CD4-positive, alpha-beta T cell treated with Interleukin-4 for 1 hour (primary cell): ENCODE measurements at places on chromosomes 16 and 17.

DNA sequence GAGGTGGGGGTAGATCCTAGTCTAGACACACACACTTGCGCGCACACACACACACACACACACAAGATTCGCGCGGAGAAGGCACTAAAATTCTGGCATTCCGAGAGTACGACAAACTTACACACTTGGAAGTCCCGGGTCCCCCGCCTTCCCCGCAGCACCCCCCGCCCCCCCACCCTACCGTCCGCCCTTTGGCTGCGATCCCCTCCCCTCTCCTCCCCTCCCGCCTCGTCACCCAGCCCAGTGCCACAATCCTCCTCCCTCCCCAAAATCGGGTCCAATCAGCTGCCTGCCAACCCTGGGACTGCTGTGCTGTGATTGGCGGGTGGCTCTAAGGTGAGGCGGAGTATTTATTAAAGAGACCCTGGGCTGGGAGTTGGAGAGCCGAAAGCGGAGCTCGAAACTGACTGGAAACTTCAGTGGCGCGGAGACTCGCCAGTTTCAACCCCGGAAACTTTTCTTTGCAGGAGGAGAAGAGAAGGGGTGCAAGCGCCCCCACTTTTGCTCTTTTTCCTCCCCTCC lies at the start of gene SOX9:
Gene SOX9 (plus strand): TSS at position 379 of the 522 bp plus-strand sequence. CDS start 372 bp downstream, outside the sequence.
- DNase-seq = no peak

- DNase-seq = peak; percentile 70
Observed at GRCh38 chr17:78745407-78746088, 36.5 kb downstream of the CYTH1 start.

GRCh38 chr16:58461056-58461455 lies 38.9 kb upstream of the NDRG4 start:
- DNase-seq = no peak

- DNase-seq = no peak
Observed at GRCh38 chr17:73069841-73070240, 22.6 kb downstream of the SLC39A11 start.

DNA sequence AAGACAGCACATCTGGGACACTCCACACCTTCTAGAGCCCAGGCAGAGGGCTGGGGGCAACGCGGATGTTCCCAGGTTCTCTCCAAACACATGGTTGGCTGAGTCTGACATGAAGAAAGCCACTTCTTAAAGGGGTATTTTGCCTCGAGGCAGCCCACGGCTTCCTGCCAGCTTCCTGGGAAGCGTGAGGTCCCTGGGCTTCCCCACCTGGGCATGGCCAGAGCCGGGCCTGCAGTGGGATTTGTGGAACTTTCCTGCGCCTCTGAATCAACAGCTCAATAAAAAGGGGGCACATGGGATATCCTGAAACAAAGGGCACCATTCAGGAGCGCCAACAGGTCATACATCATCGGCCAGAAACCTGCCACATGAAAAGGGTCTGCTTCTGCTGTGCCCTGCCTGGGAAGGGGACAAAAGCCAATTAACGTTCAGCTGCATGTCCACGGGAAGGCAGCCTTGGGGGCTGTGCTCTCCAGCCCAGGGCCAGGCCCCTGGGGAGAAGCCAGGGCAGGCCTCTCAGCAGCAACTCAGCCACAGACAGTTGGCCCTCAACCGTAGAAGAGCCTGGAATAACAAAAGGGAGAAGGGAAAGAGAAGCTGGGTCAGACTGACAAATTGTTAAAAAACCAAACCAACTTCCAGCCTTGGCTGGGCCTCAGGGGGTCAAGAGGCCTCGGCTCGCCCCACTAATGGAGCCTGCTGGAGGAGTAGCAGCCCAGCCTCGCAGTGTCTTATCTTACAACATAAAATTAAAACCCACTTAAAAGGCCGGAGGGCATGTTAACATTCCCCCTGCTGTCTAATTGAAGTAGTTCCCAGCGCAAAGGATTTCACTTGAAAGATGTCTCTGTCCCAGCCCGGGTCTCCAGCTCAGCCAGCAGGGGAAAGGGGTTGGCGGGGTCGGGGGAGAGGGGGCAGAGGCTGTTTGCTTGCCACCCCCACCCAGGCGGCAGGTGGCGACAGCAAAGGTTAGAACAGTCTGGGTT lies 34.2 kb downstream of the TBX4 start:
- DNase-seq = no peak

GRCh38 chr16:10040136-10041080 lies 141.8 kb downstream of the GRIN2A start:
- no peak for DNase-seq

- no peak for DNase-seq
Observed at GRCh38 chr16:28858421-28858820, 5.2 kb upstream of the SH2B1 start.

DNA sequence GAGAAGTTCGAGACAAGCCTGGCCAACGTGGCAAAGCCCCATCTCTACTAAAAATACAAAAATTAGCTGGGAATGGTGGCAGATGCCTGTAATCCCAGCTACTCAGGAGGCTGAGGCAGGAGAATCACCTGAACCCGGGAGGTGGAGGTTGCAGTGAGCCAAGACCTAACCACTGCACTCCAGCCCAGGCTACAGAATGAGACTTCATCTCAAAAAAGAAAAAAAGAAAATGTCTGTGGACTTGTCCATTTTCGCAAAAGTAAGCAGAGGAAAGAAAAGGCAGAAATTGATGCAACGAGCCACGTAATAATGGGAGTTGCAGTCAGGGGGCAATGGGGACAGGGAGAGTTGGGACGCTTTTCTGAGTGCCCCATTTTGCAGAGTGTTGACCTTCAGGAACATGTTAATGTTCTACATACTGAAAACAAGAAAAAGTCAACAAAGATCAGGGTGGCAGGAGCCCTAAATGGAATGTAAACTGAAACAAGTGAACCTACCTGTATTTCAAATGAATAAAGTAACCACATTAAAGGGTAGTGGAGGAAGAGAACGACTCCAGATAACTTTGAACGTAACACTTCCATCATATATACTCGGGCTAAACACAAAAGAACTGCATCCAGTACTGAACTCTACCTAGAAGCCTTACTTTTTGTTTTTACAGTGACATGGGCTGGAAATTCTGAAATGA lies 76.4 kb downstream of the CNGB1 start:
- DNase-seq = no peak

- DNase-seq = no peak
Observed at GRCh38 chr17:29124925-29125273, 55.3 kb downstream of the MYO18A start.

DNA sequence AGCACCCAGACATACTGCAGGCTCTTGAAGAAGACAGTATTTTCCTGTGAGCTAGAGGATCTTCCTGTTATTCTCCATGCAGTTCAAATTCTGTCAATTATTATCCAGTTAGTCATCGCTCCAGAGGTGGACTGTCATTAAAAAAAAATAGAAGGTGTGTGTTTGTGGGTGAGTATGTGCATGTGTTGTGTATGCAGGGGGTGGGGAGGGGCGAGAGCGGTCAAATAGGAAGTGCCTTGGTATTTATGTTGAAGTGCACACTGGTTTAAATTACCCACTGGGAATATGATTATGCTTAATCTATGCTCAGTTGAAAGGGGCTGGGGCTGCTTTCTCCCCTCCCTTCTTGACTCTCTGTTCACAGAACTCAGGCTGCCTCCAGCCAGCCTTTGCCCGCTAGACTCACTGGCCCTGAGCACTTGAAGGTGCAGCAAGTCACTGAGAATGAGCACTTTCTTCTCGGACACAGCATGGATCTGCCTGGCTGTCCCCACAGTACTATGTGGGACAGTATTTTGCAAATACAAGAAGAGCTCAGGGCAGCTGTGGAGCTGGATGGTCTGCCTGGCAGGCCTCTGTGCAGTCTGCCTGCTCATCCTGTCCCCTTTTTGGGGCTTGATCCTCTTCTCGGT lies at the start of gene HSD17B2:
Gene HSD17B2 (plus strand): TSS at position 273 of the 632 bp plus-strand sequence. CDS start 172 bp downstream, at position 445.
- no peak for DNase-seq

GRCh38 chr17:57091186-57091618 lies 6.2 kb downstream of the AKAP1 start:
- DNase-seq = no peak

GRCh38 chr16:81405702-81406113 lies 38.9 kb upstream of the CMIP start:
- no peak for DNase-seq

- DNase-seq = no peak
Observed at GRCh38 chr16:19911747-19912454, 27.3 kb upstream of the GPRC5B start.

DNA sequence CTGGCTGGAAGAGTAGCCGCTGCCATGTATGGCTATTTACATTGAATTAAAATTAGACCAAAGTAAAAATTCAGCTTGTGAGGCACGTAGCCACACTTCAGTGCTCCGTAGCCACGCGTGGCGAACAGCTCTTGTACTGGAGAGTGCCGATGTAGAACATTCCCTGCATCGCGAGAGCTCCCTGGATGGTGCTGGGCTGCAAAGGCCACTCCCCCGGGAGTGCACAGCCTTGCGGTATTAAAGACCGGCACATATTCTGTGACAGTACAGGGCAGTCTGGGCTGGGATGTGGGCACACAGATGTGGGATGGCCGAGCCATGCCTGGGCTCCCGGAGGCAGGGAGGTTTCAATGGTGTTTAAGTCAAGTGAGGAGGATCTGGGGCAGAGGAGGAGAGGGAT lies 102.2 kb downstream of the CMIP start:
- DNase-seq = no peak

GRCh38 chr17:6381526-6382465 lies 53.1 kb downstream of the AIPL1 start:
- no peak for DNase-seq

GRCh38 chr16:55499951-55500529 lies 8.8 kb upstream of the LPCAT2 start:
- DNase-seq = no peak

DNA sequence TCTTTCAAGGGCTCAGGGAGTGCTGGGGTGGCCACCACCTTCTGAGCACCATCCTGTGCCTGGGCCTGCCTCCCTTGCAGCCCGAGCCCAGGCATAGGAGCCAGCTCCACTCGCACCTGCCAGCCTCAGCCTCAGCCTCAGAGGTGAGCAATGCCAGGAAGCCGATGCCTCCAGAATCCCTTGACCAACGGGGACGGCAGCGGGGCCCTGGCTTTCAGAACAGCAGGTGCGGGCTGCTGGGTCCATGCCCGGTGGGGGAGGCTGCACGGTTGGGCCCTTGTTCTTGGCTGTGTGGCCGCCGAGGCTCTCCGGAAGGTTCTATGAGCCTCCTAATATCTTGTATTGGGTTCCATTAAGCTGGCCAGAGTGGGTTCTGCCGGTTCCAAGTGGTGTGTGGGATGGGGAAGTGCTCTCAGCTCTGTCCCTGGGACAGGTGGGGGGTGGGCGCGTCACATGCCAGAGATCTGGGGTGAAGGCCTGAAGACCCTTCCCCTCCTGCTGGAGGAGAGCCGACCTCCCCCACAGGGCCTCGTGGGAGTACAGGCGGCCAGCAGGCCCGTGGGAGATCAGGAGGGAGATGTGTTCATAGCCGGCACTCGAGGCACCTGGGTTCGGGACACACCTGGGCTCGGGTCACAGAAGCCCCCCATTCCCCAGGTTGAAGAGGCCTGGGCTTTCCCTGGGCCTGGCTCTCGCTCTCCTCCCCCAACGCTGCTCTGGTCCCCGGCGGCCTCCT lies 27.0 kb downstream of the NPTX1 start:
- no peak for DNase-seq

DNA sequence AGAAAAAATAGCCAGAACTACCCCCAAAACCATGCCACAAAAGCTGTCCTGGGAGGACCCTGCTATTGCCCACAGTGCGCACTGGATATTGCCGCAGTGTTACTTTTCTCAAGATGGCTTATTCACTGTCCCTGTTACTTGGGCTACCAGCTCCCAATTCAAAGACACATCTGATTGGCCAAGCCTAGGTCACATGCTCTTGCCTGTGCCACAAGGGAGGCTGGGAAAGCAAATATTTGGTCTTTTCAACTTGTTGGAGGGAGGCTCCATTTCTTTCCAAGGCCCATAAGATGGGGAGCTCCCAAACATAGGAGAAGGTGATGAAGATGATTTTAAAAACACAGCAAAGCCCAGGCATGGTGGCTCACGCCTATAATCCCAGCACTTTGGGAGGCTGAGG lies 257.0 kb downstream of the SHISA9 start:
- no peak for DNase-seq

DNA sequence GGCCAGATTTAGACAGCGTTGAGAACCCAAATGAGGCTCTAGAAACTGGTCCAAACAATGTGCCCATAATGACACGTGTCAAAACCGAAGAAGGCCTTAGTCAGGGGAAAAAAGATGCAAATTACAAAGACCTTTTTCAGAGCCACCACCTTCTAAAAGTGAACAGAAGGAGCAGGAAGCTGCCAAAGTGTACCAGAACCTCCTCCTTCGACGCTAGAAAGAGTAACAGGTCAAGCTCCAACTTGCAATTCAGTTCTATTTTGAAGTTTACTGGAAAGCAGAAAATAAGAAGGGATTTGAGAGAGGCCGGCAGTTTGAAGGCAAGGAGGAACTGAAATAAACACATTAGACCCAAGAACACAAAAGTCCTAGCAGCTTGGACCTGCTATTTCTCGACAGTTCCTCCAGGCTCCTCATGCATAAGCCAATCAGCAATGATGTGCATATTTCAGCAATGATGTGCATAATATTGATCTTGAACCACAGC lies 61.8 kb downstream of the XYLT1 start:
- DNase-seq = no peak

GRCh38 chr17:75488693-75489510 lies 26.4 kb downstream of the CASKIN2 start:
- DNase-seq = no peak

DNA sequence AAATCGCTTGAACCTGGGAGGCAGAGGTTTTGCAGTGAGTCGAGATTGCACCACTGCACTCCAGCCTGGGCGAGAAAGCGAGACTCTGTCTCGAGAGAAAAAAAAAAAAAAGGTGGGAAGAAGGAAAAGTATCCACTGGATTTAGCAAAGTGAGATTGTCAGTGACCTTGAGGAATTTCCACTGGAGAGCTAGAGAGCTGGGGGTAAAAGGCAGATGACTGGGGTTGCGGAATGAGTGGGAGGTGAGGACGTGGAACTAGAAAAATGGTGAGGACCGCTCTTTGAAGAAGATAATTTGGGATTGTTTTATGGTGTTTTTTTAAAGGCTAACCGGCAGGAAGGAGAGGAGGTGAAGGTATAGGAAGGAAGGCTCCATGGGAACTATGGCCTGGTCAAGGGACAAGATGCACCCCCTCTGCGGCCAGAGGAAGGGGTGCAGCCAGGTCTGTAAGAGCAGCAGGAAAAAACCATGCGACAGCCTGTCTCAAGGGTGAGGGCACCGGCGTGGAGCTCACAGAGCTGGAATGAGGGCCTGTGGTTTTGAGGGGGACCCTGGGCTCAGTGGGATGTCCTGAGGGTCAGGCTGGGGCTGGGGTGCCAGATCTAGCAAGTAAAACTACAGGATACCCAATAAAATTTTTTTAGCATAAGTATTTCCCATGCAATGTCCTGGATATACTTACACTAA lies 694 bp upstream of the MLST8 start:
- no peak for DNase-seq

GRCh38 chr16:4094127-4094773 lies 22.0 kb downstream of the ADCY9 start:
- DNase-seq = no peak

- no peak for DNase-seq
Observed at GRCh38 chr17:1560101-1560857, 2.3 kb downstream of the PITPNA start.
